ENCODE measurements at places on chromosomes 12 and 14.
A peak's percentile ranks its signal among the peaks of the same experiment; 100 is the strongest.

- DNase-seq, result no peak
Measured at GRCh38 chr14:56678838-56679237, 99.2 kb downstream of the TMEM260 start.

GRCh38 chr12:19978193-19978592 is 390.1 kb upstream of the PDE3A start:
- no peak for DNase-seq

DNA sequence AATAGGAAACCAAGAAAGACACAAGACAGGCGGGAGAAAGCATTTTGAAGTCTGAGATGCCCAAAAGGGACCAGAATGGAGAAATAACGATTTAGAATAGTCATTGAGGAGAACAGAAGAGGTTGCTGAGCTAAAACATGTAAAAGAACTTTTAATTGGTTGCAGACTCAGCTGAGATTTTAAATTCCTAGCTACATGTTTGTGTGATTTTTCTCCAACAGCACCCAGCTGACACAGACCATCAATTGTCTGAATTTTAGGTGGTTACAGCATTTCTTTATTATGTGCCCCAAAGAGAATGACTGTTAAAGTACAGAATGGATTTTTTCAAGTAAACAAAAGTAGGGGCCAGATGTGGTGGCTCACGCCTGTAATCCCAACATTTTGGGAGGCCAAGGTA is 50.3 kb downstream of the BAZ1A start:
- no peak for DNase-seq

- no peak for DNase-seq
Measured at GRCh38 chr14:61176686-61177085, 104.5 kb downstream of the TMEM30B start.

- DNase-seq, result no peak
Measured at GRCh38 chr14:99727096-99727870, 43.2 kb downstream of the CYP46A1 start.

DNA sequence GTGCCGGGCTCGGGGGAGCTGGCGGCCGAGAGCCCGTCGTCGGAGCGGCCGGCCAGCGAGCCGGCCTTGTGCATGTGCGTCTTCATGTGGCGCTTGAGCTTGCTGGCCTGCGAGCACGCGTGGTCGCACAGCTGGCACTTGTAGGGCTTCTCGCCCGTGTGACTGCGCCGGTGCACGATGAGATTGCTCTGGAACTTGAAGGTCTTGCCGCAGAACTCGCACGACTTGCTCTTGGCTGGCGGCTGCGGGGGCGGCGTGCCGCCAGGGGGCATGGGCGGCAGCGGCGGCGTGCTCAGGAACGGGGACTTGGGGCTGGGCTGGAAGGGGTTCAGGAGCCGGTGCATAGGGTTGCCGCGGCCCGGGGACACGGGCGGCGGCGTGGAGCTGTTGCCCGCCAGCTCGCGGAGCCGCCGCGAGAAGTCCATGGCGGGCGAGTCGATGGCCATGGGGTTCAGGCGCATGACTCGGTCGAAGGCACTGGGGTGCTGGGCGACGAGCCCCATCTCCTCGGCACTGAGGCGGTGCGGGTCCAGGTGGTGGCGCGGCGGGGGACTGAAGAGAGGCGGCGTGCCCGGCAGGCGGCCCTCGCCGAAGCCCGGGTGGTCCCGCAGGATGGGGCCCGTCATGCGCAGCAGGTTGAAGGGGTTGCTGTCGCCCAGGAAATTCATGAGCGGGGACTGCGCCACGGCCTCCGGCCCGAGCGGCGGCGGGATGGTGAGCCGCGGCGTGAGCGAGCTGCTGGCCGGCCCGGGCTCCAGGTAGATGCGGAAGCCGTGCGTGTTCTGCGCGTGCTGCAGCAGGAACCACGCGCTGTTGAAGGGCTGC is 96.5 kb downstream of the BCL11B start:
- DNase-seq, result no peak

- no peak for DNase-seq
Measured at GRCh38 chr14:42437809-42438208, 831.1 kb downstream of the LRFN5 start.

DNA sequence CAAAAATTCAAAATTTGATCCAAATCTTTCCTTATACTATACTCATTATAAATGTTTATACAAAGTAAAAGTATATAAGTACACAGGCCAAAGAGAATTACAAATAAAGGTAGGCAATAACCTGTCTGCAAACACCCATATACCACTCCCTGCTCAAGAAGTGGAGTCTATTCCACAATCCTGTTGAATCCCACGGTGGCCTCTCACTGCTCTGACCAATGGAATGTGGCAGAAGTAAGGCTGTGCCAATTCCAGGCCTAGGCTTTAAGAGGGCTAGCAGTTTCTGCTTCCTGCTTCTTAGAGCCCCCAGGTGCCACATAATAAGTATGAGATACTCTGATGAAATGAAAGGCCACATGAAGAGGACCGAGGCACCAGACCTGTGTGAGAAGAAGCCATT is 79.8 kb upstream of the CFL2 start:
- DNase-seq, result no peak

GRCh38 chr12:8697120-8697475 is 693 bp upstream of the RIMKLB start:
- DNase-seq, result no peak

GRCh38 chr14:74671789-74672188 is 41.1 kb downstream of the AREL1 start:
- DNase-seq, result no peak

DNA sequence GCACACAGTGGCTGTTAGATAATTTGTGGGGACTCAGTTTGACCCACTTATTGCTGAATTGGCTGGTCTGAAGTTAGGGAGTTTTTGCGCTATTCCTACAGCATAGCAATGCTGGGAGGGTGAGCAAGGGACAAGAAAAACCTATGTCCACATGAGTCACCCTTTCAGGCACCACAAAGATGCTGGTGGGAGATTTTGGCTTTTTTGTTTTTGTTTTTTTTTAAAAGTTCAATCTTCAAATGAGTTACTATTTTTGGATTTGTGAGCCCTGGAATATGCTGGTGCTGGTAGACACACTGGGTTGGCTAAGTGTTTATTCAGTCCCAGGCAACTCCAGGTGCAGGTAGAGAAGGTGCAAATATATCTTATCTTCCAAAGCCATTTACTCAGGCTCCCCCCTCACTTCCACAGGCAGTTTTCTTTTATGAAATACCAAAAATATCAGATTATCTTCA is 143.4 kb downstream of the BTG1 start:
- DNase-seq, result no peak

- no peak for DNase-seq
Measured at GRCh38 chr14:70995671-70996070, 88.4 kb downstream of the PCNX1 start.

- DNase-seq, result no peak
Measured at GRCh38 chr12:77060883-77061240, 4.5 kb downstream of the E2F7 start.

GRCh38 chr14:74064883-74065282 is 19.4 kb downstream of the ALDH6A1 start:
- no peak for DNase-seq

- DNase-seq, result no peak
Measured at GRCh38 chr12:59067083-59067482, 146.8 kb upstream of the LRIG3 start.

- peak; percentile 42 for DNase-seq
Measured at GRCh38 chr12:3747543-3747942, 5.4 kb downstream of the CRACR2A start.

DNA sequence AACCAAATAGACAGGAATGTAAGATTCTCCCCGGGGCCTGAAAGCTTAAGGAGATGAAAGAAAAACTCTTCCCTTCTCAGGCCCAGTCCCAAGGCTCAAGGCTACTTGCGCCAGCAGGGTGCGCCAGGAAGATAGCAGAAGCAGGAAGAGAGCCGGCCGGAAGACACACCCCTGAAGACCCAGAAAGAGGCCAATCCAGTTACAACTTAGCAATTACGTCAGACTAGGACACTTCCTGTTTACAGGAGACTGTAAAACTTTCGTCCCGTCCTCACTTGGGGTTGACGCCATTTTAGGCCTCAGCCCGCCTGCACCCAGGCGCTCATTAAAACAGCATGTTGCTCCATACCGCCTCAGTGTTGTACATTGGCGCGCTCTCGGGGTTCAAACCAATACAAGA is 9.4 kb downstream of the COX16 start:
- no peak for DNase-seq

- DNase-seq, result no peak
Measured at GRCh38 chr12:101957252-101957959, 80.0 kb downstream of the DRAM1 start.

- no peak for DNase-seq
Measured at GRCh38 chr14:87995500-87996290, 2.7 kb upstream of the GALC start.

DNA sequence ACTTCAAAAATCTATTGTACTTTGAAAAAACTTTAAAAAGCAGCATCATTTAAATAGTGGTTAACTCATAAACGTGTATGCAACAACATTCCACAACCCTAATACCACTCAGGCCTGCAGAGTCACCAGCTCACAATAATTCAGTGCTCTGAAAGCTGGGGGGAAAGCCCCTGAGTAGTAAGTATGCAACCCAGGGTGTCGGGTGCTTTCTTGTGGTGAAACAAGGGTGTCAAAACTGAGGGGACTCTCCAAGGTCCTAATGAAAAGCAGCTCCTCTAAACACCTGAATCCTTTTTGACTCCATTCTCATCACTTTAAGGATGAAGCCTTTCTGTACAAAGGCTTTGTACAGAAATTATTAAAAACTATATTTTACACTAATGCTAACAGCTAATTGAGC is 33.7 kb downstream of the FGFR1OP2 start:
- DNase-seq, result peak; percentile 50

DNA sequence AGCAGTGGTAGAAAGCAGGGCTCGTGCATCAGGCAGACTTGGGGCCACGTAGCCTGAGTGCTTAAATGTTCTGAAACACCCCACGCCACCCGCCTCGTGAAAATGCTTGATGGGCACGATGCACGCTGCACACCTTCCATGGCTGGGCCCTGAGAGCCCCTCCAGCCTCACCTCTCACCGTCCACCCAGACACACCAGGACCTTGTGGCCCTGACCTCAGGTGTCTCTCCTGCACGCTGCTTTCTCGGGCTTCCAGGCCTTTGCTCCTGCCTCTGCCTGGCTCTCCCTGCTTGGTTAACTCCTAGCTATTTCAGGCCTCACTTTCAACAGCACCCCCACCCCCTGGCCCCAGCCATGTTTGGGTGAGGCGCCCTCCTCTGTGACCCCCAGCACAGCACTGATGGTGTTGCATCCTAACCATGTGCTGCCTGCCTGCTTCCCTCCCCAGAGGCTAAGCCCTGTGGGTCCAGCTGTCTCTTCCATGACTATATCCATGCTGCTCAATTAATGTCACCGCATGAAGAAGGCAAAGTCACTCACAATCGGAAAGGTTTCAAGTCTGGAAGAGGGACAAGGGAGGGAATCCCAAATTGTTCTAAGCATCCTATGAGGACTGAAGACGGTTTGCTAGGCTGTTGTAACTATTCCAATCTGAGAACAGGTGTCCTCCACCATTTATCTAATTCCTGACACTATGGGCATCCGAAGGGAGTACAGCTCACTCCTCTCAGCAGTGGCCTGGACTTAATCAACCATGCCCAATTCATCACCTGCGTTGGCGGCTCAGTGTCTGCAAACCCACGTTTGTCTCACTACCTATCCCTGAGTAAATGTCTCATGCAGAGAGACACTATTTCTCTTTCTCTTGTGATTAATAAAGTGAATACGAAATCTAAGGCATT is 82.2 kb downstream of the CCDC88C start:
- no peak for DNase-seq

- no peak for DNase-seq
Measured at GRCh38 chr14:79167957-79168356, 997.8 kb downstream of the NRXN3 start.

- no peak for DNase-seq
Measured at GRCh38 chr12:20950248-20950647, 139.7 kb downstream of the SLCO1B3 start.

GRCh38 chr14:73248108-73248868 is 11.0 kb downstream of the PAPLN start:
- DNase-seq, result no peak

DNA sequence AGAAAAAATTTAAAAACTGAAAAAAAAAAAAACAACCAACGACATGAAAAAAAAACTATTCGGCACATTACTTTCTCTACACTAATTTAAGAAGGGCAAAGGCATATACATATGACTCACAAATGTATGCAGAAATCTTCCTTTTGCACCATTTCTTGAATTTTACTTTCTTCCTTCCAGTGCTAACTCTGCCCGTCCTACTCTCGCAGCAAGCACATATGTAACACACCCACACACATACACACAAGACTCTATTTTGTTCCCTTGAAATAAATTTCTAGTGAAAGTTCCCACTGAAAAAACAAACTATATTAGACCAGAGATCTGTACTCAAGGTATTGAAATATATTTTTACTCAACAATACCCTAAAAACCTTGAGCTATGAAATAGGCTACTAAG is 14.6 kb downstream of the BTG1 start:
- DNase-seq, result no peak

DNA sequence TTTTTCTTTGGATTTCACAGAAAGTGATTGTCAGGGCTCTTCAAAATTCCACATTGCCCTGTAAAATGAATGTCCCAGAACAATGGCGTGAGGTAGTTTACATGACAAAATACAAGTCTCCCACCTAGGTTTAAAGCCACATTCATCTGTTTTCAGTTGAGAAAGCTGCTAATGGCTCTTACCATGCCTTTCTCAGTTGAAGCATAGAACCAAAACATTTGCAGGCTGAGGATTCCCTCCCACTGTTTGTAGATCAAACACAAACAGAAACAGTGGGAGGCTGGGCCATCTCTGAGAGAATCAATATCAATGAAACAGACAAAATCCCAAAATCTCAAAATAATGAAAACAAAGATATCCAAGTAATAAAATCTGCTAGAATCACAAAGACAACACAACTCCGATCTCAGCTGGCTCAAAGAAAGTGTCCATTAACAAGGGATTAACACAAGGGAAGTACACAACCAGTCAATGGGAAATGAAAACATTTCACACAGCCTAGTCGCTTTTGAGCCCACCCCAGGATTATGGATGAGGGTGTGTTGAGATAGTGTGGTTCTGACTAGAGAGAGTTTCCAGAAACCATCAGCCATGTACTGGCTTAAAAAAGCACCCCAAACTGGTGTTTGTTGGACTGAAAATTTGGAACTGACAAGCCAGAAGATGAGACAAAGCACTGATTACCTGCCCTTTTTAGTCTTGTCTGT is 54.5 kb upstream of the TMEM260 start:
- DNase-seq, result no peak

Data from activated CD4-positive, alpha-beta T cell treated with anti-CD3 and anti-CD28 coated beads, Interleukin-2, amount 50 U/mL, for 1 hour (primary cell).